ENCODE measurements at places on chromosomes 5 and 9. TPM values are rescaled to one million over a fixed set of nuclear protein-coding genes. Genes with fewer than 3 reads are reported as not detected.

GRCh38 chr5:5512543-5512942, 90.1 kb downstream of the ICE1 start:
- DNase-seq: no peak

- DNase-seq: peak; percentile 51
These were observed 44.0 kb upstream of the XPA start for GRCh38 chr9:97740848-97741821.

DNA sequence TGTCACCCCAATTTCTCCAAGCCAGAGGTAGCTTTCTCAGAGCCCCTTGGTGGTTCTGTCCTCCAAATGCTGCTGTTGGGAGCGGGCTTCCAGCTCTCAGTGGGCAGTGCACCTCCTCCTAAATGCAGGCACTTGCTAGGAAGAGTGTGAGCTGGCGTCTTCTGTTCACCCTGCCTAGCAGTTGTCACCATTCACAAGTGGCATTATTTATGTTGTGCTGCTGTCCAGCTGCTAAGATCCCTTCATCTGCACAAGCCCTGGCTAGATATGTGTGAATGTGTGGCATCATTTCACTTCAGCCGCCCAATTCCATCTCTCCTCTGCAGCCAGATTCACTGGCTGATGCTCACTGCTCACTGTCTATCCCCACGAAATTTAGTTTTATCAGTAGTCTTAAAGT, 43.7 kb downstream of the SLC36A1 start:
- DNase-seq: no peak

- no peak for DNase-seq
These were observed 1.6 kb upstream of the OXCT1 start for GRCh38 chr5:41871852-41872251.

DNA sequence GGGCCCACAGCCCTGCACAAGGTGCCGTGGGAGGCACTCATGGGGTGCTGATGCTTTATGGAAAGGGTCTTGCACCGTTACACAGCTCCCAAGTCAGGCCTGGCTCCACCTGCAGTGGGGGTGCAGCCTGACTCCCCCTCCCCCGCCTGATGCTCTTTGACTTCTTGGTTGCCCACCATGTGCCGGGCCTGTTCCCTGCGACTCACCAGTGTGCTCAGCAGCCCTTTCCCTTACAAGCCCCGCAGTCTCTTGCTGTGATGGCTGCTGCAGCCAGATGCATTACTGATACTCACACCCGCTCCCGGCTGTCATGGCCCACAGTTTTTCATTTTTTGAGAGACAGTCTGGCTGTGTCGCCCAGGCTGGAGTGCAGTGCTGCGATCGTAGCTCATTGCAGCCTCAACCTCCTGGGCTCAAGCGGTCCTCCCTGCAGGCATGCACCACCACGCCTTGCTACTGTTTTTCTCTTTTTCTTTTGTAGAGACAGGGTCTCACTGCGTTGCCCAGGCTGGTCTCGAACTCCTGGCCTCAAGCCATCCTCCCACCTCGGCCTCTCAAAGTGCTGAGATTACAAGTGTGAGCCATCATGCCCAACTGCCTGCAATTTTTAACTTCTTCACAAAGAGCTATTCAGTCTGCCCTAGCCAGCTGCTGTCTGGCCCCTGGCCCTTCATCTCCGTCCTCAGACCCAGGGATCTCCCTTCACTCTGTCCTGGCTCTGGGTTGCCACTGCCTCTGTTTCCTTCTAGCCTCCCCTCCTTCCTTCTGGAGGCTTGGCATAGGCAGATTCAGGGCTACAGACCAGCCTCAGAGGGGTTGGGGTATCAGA, 109.5 kb downstream of the RXRA start:
- DNase-seq: no peak

DNA sequence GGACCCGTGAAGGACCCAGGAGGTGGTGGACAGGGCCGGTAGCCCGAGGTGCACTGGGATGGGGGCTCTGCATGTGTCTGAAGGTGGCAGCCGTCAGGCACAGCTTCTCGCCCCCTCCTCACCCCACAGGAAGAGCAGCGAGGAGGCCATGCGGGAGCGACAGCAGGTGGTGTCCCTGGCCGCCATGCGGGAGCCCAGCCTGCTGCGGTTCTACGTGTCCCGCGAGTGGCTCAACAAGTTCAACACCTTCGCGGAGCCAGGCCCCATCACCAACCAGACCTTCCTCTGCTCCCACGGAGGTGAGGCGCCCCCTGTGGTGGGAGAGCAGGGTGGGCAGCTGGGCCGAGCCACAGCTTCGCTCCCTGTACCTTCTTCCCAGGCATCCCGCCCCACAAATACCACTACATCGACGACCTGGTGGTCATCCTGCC, 39.9 kb downstream of the USP20 start:
- no peak for DNase-seq

GRCh38 chr5:122355324-122355723, 43.3 kb downstream of the SNCAIP start:
- DNase-seq: no peak

DNA sequence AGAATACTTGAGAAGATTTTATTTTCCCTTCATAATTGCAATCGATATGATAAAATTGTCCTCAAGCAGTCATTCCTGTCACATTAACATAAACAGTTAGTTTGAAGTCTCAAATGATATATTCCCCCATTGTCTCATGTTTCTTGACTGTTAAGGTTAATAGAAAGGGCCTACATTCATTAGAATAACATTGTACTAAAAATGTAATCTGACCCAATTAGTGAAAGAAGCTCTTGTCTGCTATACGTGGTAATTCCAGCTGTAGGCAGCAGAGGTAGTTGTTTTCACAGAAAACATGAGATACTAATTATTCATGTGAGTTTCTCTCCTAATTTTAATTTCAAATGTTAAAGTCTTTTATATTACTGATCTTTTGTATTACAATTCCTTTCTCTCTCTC, 25.9 kb upstream of the AP3B1 start:
- DNase-seq: peak; percentile 36

DNA sequence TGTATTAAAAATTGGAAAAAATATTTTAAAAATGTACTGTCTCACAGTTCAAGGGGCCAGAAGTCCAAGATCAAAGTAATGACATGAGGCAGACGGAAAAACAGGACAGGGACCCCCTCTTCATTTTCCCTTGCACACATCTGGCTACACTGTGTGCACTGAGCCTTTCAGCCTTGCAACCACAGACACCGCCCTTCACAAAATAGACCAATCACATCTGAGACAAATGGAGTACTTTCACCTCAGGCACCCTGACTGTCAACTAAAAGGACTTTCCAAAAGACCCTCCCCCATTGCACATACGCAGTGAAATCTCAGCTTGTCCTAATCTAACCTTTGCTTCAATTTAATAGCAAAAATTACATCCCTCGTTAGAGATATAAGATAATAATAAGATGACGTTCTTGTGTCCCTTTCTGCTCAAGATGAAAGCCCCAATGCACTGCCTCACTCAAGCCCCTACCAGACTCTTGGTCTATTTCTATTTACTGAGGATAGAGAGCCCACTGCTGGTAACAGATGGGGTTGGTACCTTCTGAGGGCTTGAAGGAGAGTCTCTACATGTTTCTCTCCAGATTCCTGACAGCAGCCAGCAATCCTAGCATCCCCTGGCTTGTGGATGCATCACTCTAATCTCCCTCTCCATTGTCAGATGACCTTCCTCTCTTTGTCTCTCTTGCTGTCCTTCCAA, 514.8 kb upstream of the ADAMTS16 start:
- DNase-seq: no peak

GRCh38 chr5:141874262-141874964, 3.8 kb downstream of the PCDH1 start:
- peak; percentile 99 for DNase-seq

DNA sequence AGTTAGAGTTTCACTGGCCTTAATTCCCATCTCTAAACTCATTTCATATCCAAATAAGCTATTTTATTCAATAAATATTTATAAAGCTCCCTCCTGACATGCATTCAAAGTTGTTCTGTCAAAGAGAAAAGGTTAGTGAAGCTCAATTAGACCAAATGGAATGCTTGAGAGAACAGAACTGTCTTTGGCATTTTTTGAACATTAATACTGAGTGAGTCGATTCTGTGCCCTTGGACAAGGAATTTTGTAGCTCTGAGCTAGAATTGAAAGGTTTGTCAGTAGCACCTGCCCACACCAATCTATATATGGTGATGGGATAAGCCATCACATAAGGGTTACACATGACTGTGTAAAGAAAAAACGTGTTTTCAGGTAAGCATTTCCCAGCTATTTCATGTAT, 631.2 kb upstream of the CCNG1 start:
- DNase-seq: no peak

- peak; percentile 91 for DNase-seq
These were observed 910 bp downstream of the TRIM14 start for GRCh38 chr9:98117984-98118639.

GRCh38 chr5:159032656-159033350, 66.9 kb downstream of the EBF1 start:
- no peak for DNase-seq

- no peak for DNase-seq
These were observed 55.0 kb downstream of the CD180 start for GRCh38 chr5:67141644-67142043.

DNA sequence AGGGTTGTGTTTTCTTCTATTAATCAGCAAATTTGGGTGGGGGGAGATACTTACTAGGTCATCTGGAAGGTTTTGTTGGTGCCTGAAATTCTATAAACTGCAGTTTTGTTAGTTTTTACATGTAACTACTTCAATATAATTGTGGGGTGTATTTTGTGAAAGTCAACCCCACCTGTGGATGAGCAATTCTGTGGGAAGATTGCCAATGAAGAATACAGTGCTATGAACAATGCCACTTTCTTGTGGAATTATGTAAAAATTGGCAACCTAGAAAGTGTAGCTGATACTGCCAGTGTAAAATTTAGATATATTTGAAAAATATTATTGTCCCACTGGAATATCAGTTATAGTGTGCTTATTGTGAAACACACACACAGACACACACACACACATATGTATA, 80.7 kb downstream of the VCAN start:
- no peak for DNase-seq

- DNase-seq: no peak
These were observed 102.7 kb upstream of the STARD4 start for GRCh38 chr5:111615054-111615453.

GRCh38 chr9:18056993-18057369, 417.0 kb upstream of the ADAMTSL1 start:
- no peak for DNase-seq

GRCh38 chr9:92634712-92635605, 35.0 kb downstream of the IPPK start:
- peak; percentile 83 for DNase-seq

DNA sequence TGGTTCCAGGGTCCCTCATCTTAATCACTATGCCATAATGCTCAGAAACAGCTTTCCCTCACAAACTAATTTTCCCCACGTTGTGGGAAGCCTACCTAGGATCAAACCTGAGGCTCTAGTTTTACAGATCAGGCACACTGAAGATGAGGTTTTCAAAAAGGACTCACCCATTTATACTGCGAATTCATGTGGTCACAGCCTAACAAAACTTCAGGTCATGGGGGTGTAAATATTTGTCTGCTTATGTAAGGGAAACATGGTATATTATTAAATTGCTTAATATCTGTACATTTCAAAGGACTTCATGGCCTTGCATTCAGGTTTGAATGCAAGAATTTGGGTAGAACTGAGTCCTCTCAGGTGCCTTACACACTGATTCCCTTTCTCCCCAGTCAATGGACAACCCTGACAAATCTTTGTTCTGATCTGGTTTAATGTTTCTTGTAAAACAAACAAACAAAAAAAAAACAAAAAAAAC, 12.1 kb downstream of the ZFAND5 start:
- no peak for DNase-seq

- no peak for DNase-seq
These were observed 1610.7 kb upstream of the C9orf72 start for GRCh38 chr9:29183971-29184370.

DNA sequence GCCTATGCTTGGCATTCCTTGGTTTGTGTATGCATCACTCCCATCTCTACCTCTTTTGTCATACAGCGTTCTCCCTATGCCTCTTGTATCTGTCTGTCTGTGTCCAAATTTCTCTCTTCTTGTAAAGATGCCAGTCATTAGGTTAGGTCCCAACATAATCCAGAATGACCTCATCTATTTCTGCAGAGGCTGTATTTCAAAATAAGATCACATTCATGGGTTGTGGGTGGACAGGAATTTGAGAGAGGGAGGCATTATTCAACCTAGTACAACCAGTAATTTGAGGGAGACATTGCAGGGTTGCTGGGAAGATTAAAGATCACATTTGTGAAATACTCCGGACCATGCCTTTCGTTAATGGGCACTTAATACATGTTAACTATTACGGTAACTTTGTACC, 155.0 kb downstream of the MAN2A1 start:
- no peak for DNase-seq

Gene TRUB2
- 17.0 TPM for polyA plus RNA-seq

Gene FRMD3
- 7.3 TPM for polyA plus RNA-seq

Gene TLN1
- polyA plus RNA-seq: 103 TPM

Gene NR4A3
- polyA plus RNA-seq: 1.0 TPM

Gene RAB3C
- 6.5 TPM for polyA plus RNA-seq

Gene TSC1
- 7.3 TPM for polyA plus RNA-seq

Gene PCDHGB4
- not detected for polyA plus RNA-seq

Gene TTC23L
- polyA plus RNA-seq: not detected

Gene TAF11L10
- not detected for polyA plus RNA-seq

Gene CNTFR
- 8.7 TPM for polyA plus RNA-seq

Gene GRM6
- 0.43 TPM for polyA plus RNA-seq

Gene MYMK
- not detected for polyA plus RNA-seq

Gene DNM1
- 0.45 TPM for polyA plus RNA-seq

Gene TOPORS
- polyA plus RNA-seq: 20.4 TPM

Gene LOX
- 3.8 TPM for polyA plus RNA-seq

Gene RASGRF2
- polyA plus RNA-seq: 0.67 TPM

All from small intestine (tissue), 16 donors.